ENCODE measurements at places on chromosomes 16 and 17.

DNA sequence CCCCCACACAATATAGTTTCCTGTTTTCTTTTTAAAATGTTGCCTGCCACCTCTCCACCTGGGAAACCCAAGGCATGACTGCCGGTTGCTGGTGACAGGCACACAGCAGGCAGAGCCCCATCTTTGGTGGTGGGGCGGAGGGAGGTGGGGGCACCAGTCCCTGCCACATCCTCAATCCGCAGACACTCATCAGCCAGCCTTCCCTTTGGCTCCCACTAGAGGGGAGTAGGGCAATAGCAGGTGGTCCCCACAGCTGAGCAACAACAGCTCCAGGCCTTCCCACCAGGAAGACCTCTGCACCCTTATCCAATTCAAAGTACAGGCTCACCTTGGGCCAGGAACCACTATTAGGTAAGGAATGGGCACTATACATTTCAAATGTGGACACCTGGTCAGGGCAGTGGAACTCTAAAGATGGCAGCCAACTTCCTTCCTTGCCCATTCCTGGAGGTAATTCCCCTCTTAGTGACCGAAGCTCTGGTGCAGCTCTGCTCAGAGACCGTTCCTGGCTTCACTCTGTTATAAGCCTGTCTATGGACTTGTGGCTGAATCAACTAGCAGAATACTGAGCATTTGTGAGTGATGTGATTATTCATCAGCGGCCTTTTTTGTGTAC lies 13.9 kb downstream of the RECQL5 start:
- peak; percentile 8 for DNase-seq

- DNase-seq: no peak
These were observed 12.5 kb upstream of the SPHK1 start for GRCh38 chr17:76371656-76372628.

DNA sequence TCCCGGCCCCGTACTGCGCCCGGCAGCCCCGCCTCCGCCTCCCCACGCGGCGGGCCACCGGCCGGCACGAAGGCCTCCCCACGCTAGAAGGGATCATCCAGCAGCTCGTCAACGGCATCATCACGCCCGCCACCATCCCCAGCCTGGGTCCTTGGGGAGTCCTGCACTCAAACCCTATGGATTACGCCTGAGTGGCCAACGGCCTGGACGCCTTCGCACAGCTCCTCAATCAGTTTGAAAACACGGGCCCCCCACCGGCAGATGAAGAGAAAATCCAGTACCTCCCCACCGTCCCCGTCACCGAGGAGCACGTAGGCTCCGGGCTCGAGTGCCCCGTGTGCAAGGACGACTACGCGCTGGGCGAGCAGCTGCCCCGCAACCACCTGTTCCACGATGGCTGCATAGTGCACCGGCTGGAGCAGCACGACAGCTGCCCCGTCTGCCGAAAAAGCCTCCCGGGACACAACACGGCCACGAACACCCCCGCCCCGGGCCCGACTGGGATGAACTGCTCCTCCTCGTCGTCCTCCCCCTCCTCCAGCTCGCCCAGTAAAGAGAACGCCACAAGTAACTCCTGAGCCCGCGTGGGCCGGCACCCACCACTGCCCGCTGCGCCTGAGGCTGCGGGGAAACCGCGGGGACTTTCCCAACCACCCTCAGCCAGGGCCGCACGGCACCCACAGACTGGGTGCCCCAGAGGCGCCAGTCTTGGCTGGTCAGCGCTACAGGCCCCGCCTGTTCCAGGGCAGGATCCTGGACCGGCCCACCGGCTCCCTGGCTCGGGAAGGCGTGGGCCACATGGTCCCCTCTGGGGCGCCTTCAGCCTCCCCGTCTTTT lies 39.0 kb upstream of the AKAP1 start:
- DNase-seq: peak; percentile 93

DNA sequence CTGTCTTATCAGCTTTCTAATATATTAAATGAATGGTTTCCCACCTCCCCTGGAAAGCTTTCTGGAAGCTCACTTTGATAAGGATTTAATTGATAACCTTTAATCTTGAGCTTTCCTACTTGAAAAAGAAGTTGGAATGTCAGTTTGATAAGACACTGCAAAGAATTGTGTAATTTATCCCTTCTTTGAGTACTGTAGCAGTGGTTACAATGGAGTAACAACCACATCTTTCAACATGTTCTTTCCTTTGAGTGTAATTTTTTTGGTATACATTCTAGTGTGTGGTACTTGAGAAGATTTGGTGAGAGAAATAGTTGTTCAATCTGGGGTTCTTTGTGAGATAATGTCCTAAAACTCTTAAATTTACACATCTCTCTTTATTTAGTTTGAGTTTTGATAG lies 43.4 kb downstream of the CPD start:
- no peak for DNase-seq

- no peak for DNase-seq
These were observed 354.3 kb downstream of the CPPED1 start for GRCh38 chr16:12449374-12449773.

GRCh38 chr17:28180449-28180848 lies 138.0 kb downstream of the NLK start:
- DNase-seq: no peak

DNA sequence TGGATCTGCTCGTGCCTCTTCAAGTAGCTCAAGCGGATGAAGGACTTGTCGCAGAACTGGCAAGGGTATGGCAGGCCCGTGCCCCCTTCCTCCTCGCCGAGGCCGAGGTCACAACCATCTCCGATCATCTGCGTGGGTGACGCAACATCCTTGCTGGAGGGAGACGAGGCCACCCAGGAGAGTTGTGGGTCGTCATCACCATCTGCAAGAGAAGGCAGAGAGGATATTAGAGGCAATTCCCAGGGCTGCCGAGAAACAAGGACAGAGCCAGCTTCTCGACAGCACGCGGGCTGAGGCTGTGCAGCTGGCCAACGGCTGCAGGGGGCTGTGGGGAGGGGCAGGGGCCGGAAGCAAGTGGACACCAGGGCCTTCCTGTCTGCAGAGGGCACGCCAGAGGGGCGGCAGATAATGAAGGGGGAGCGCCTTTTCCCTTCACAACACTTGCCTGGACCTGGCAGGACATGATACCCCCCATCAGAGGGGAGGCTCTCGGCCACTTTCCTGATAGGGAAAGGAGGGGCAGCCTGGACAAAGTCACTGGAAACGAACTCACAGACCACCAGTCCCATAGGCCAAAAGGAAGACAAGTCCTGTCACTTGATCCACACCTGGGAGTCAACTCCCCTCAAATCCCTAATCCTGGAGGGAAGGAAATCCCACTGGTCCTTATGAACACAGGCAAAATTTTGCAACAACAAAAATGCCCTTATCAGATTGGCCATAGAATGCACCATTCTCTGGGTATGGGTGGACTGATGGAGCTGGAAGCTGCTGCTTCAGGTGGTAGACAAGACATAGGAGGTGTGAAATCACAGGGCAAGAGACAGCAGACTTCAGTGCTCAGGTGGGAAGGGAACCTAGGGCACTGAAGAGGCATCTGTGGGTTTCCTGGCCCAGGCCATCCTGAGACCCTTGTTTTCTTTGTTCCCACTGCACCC lies 217.0 kb downstream of the ZNF423 start:
- DNase-seq: no peak

DNA sequence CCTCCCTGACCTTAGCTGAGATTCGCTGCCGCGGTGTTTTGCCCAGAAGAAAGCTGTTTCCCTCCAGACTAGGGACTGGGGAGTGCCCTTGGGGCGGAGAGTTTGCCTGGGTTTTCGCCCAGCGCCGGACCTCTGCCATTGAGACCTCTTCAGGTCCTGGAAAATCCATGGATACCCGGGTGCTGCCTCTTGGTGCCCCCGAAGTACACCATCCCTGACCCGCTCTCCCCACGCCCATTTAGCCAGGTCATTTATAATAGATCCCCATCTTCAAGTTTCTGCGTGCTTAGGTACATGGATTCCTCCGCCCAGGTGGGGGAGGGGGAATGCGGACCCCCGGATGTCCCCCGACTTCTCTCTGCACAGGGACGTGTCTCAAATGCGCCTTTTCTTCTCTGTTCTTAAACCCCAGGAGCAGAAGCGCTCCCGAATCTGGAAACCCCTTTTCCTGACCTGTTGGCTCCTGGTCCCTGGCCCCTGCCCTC lies 15.0 kb upstream of the CBX8 start:
- no peak for DNase-seq

GRCh38 chr16:57352636-57353047 lies 5.9 kb upstream of the CCL22 start:
- DNase-seq: no peak

DNA sequence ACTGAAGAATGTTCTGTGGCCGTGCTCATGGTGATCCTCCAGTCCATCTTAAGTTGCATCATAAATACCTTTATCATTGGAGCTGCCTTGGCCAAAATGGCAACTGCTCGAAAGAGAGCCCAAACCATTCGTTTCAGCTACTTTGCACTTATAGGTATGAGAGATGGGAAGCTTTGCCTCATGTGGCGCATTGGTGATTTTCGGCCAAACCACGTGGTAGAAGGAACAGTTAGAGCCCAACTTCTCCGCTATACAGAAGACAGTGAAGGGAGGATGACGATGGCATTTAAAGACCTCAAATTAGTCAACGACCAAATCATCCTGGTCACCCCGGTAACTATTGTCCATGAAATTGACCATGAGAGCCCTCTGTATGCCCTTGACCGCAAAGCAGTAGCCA lies 36.8 kb upstream of the KCNJ2 start:
- no peak for DNase-seq

DNA sequence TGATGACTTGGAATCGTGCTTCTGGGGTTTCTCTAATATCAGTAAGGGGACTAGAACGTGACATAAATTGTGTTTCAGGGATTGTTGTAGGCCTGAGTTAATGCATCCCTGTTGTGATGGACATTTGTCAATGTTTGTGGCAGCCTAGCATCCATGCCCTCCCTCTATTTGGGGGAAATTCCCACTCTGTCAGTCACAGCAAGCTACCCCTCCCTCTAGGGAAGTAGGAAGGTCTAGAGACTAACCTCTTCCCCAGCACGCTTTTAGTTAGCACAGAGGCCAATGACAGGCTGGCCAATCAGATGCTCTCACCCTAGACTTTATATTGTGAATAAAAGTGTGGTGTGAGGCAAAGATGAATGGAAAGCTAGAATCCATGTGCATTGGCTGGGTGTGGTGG lies 32.4 kb upstream of the NF1 start:
- no peak for DNase-seq

GRCh38 chr17:42436391-42436790 lies 13.3 kb upstream of the CAVIN1 start:
- peak; percentile 30 for DNase-seq

GRCh38 chr17:46273541-46274236 lies 21.2 kb upstream of the LRRC37A start:
- peak; percentile 2 for DNase-seq

DNA sequence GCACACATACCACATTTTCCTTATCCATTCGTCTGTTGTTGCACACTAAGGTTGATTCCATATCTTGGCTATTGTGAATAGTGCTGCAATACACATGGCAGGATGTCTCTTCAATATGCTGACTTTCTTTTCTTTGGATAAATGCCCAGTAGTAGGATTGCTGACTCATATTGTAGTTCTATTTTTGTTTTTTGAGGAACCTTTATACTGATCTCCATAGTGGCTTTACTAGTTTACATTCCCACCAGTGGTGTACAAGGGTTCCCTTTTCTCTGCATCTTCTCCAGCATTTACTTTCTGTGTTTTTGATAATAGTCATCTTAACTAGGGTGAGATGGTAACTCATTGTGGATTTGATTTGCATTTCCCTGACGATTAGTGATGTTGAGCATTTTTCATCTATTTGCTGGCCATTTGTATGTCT lies 118.1 kb downstream of the STXBP4 start:
- DNase-seq: peak; percentile 11

- DNase-seq: no peak
These were observed 23.2 kb downstream of the CMIP start for GRCh38 chr16:81467815-81468214.

DNA sequence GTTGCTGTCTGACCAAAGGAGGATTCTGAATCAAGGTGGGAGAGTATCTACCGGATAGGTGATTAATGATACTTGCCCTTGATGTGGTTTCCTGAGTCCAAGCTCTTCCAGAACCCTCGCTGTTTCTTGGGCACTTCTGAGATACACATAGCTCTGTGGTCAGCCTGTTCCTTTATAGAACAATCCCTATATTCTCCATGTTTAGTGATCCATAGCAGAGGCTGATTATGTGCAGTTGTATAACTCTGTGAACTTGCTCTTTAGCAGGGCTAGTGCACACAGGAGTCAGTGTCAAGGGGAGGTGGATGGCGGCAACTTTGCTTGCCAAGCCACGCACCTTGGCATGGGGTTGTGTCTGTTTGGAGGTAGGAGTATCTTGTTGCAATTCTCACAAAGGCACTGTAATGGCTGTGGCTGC lies 36.1 kb downstream of the ARL4D start:
- DNase-seq: no peak

- no peak for DNase-seq
These were observed 169.8 kb downstream of the LAT start for GRCh38 chr16:29154676-29155121.

GRCh38 chr17:42016411-42016831 lies 818 bp downstream of the DNAJC7 start:
- DNase-seq: peak; percentile 53

DNA sequence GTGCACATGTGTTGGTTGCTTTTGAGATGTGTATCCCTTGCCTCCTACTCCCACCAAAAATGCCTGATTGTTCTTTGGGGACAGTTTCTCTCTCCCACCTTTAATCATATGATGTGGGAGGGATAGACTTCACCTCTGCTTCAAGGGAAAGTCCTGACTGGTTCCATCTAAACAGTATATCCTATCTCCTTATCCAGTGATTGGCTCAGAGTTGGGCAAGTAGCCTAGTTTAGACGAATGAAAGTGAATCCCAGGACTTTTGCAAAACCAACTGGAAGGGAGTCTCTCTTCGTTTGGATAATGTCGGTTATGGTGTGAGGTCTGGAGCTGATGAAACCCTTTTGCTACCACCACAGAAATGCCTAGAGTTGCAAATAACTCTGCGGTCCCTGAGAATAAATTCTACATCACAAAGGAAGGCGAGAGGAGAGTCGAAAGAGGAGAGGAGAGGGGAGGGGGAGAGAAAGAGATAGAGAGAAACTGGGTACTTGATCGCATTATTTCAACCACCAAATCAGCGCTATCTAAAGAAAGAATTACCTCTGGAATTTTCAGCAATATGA lies 77.1 kb upstream of the SALL1 start:
- DNase-seq: no peak

- no peak for DNase-seq
These were observed 900.0 kb upstream of the GOT2 start for GRCh38 chr16:59634004-59634579.

- DNase-seq: no peak
These were observed 18.8 kb upstream of the IRF8 start for GRCh38 chr16:85879975-85880831.

DNA sequence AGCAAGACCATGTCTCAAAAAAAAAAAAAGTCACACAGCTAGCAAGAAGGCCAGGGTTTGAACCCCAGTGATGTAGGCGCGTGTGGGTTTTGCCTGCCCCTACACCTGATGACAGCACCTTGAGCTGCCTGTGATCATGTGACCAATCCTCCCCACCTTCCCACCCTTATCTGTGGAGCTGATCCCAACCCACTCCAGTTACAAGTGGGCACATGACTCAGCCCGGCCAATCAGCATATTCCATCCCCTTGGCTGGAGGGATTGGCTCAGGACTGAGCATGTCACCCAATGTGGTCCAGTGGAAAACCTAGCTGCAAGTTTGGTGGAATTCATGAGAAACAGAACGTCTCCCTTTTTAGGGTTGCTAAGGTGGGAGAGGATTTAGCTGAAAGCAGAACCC lies 6.6 kb downstream of the TMEM114 start:
- peak; percentile 30 for DNase-seq

- no peak for DNase-seq
These were observed 122.3 kb downstream of the MRTFB start for GRCh38 chr16:14193316-14193871.

All from inflammatory macrophage (primary cell).